ENCODE measurements at places on chromosomes 1 and 21. TPM values are rescaled to one million over a fixed set of nuclear protein-coding genes. Genes with fewer than 3 reads are reported as not detected.

Gene PLA2G2F
- total RNA-seq: not detected

Gene BARHL2
- total RNA-seq: not detected

Gene IL20
- not detected for total RNA-seq

Gene FRRS1
- total RNA-seq: 0.86 TPM

Gene GPR25
- total RNA-seq: not detected

Gene PTPRF
- total RNA-seq: 0.95 TPM

Gene ZNF697
- total RNA-seq: 0.73 TPM

Gene APCS
- 0.25 TPM for total RNA-seq

Gene S100A7
- not detected for total RNA-seq

Gene CALML6
- total RNA-seq: 0.61 TPM

Gene KRTAP12-2
- not detected for total RNA-seq

Gene PDZK1
- not detected for total RNA-seq

Gene WNT3A
- total RNA-seq: not detected

DNA sequence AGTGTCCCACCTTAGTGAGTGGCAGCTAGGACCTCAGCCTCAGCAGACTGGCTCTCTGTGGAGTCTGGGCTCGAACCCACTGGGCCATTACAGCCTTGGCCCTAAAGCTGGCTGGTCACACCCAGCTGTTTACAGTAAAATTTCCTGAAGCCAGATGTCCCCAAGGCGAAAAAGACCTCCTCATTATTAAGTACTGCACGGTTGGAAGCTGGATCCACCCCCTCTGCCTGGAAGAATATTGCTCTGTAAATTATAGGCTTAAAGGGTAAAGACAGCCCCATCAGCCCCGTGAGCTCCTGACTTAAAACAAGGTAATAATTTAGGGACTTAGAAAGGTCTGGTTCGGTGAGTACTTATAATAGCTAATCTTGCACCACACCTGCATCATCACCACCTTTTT is 30.3 kb upstream of the TMEM51 start:
- DNase-seq: no peak

GRCh38 chr1:44417351-44418021 is 12.4 kb downstream of the RNF220 start:
- DNase-seq: no peak

DNA sequence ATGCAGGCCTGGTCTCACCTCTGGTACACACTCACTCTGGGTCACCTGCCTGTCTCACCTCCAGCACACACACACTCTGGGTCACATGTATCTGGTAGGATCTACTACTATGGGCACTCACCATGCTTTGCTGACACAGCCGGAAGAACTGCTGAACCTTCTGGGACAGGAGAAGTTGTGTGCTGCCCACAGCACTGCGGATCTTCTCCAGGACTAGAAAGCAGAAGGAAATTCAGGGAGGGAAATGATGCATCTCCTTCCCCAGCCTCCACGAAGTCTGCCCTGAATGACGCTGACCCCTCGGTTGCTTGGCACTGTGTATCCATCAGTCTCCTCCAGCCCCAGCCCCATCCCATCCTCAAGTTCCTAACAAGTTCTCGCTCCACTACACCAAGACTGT is 7.9 kb upstream of the SMIM12 start:
- no peak for DNase-seq

DNA sequence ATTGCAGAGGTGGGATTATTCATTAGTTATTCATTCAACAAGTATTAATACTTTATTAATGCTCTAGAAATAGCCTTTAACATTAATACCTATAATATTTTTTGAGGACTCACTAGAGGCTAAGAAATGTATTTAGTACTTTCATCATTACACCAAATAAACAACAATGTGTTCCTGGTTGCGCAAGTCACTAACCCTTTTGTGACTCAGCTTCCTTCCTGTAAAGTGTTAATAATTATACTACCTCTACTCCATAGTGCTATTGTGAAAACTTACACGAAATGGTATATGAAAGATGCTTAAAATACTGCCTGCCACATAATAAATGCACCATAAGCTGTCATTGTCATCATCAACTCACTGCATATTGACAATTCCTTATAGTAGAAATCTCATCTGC is 431.0 kb downstream of the DPYD start:
- DNase-seq: no peak

DNA sequence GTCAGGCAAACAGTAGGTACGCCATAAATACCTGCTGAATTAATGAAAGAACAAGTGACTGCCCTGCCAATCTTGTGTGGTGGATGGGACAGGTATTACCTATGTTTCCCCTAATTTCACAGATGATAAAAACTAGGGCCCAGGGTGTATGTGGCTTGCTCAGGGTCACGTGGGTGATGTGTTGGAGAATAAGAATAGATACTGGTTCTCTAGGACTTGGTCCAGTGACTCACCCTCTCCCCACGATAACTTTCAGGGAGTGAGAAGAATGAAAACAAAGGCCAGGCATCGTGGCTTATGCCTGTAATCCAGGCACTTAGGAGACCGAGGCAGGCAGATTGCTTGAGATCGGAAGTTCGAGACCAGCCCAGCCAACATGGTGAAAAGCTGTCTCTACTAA is 26.7 kb downstream of the SLC26A9 start:
- DNase-seq: no peak

- no peak for DNase-seq
These were observed 219.4 kb downstream of the DUSP10 start for GRCh38 chr1:221522529-221522940.

- no peak for DNase-seq
These were observed 40.6 kb upstream of the TSPEAR start for GRCh38 chr21:44751799-44752636.

DNA sequence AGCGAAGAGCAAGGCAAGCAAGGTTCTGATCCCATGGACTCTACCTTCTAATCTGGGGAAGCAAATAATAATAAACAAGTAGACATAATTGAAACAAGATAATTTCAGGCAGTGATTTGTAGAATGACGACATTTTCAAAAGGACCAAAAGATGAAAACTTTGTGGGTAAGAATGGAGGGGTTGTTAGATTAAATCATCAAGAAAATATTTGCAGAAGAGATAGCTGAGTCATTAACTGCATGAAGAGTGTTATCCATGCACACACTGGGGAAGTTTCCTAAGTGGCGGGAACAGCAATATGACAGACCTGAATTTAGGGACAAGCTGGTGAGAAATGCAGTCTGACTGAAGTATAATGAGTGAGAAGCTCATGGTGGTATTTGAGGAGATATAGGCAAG is 583.1 kb upstream of the RGS18 start:
- DNase-seq: no peak

DNA sequence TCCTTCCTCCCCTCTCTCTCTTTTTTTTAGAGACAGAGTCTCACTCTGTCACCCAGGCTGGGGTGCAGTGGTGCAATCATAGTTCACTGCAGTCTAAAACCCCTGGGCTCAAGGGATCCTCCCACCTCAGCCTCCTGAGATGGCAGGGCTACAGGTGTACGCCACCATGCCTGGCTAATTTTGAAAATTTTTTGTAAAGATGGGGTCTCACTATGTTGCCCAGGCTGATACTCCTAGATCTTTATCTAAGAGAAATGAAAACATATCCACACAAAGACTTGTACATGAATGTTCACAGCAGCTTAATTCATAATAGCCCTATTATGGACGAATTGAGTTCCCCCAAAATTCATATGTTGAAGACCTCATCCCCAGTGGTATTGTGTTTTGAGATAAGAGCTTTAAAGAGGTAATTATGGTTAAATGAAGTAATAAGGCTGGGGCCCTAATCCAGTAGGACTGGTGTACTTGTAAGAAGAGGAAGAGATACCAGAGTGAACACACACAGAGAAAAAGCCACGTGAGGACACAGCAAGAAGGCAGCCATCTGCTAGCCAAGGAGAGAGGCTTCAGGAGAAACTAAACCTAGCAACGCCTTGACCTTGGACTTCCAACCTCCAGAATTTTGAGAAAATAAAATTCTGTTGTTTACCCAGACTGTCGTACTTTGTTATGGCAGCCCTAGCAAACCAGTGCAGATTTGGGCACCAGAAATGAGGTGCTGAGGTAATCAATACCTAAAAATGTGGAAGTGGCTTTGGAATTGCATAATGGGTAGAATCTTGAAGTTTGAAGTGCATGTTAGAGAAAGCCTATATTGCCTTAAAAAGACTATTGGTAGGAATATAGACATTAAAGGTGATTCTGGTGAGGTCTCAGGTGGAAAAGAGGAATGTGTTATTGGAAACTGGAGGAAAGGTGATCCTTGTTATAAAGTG is 13.2 kb downstream of the IFNLR1 start:
- DNase-seq: no peak

GRCh38 chr1:46001081-46001785 is 131.2 kb downstream of the PIK3R3 start:
- no peak for DNase-seq

- no peak for DNase-seq
These were observed 78.7 kb upstream of the VAV3 start for GRCh38 chr1:108043707-108044106.

GRCh38 chr1:162375463-162375862 is 1.2 kb downstream of the SPATA46 start:
- no peak for DNase-seq

- no peak for DNase-seq
These were observed 481 bp downstream of the CCDC163 start for GRCh38 chr1:45499415-45499769.

GRCh38 chr1:52674497-52675384 is 23.4 kb downstream of the COA7 start:
- DNase-seq: no peak

DNA sequence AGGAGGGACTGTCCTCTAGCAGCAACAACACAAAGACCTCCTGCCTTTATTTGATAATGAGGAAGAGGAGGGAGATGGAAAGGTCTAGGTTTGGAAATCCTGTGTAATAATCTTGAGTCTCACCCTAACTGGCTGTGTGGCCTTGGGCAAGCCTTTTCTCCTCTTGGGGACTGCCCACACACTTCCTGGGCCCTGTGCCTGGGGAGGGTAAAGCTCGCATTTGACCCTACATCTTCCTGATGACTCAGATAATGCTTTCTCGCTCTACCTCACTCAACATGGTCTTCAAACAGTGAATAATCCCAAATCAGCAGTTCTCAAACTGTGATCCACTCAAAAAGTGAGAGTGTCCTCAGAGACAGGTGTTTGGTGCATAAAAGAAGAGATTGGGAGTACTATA is 81.2 kb downstream of the VWA5B1 start:
- no peak for DNase-seq

DNA sequence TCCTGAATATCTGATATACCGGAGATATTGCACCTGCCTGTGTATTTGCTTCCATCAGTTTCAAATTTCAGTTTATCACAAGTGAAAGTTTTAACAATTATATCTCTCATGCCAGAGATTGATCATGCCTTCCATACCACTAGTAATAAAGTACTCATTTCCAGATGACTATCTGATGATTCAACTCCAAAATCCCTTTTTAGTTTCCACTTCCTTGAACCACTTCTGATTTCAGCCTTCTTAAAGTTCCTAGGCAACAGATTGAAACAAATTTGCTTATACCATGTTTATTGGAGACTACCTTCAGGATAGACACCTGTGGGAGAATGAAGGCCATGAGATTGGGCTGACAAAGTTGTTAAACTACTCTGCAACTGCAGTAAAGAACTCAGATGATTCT is 21.5 kb upstream of the COL11A1 start:
- DNase-seq: no peak

GRCh38 chr1:23029337-23029736 is 10.1 kb downstream of the KDM1A start:
- no peak for DNase-seq

DNA sequence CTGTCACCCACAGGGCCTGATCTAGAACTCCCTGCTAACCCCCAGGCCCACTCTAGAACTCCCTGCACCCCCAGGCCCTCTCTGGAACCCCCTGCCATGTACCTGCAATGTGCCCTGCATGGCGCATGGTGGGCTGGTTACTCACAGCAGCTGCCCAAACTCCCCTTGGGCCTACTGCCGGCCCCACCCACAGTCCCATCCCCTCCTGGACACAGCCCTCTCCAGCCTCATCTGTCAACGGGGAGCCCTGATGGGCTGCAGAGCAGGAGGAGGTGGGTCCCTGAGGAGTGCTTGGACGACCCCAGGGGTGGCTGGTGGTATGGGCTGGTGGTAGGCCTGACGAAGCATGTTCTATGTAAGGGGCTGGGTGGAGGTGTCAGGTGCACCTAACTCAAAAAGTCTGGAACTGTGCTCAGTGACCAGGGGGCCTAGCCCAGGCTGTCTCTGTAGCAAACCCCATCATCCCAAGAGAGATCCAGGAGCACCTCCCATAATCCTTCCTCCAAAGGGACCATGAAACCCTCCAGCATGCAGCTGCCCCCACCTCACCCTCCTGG is 19.0 kb upstream of the PRSS38 start:
- DNase-seq: no peak

DNA sequence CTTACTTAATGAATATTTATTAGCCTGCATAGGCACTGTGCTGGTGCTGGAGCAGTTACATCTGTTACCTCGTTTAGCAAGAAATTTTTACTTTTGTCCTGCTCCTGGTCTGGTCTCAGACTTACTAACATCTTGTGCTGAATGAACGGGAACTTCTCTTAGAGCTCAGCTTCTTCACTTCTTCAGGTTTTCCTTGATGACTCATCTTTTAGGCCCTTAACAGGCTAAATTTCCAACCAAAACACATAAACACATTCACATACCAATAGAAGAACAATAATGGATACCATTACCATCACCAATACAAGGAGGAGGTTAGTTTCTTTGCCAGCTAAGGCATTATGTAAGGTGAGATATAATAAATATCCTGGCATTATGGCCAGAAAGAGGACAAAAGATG is 68.9 kb downstream of the IFI44 start:
- DNase-seq: no peak

DNA sequence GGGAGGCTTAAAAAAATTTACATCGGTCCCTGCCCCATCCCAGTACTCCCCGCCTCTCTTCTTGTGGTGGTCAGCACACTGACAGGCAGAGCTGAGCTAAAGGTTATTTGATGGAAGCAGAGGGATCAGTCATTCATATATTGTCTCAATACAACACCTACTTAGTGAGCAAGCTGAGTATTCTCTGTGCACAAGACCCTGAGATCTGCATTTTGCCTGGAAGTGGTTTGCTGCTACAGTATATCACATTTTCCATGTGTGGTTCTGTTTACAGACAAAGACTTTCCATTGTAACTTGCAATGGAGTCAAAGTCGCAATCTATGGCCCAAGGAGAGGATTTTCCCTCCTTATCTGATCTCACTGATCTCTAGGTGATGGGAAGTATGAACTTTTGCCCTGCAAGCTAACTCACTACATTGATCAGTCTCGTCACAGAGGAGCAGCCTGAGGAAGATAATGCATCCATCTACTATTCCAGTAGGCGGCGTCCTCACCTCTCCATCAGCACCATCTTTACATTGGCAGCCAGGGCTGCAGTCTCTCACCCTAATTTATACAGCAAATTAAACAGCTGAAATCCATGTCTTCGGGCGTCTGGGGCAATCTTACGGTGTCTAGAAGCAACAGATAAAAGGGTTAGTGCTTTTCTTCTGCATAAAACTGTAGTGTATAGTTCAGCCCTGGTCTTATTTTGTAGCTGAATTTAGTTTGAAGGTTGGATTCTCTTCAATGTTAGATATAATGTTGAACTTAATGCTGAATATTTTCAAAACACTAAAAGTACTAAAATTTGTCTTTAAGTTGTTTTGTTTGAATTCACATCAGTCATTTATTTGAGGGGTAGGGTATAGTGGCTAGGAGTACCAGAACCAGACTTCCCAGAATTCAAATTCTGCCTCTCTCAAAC is 3.2 kb upstream of the TRAF5 start:
- peak; percentile 58 for DNase-seq

Measured in activated T-cell treated with anti-CD3 and anti-CD28 coated beads, Interleukin-2, amount 50 U/mL, for 4 hours (primary cell).